ENCODE measurements at places on chromosomes 3 and 15. TPM values are rescaled to one million over a fixed set of nuclear protein-coding genes. Genes with fewer than 3 reads are reported as not detected.

The NEK11 gene
- 8.6 TPM for total RNA-seq

The ATP11B gene
- 74.8 TPM for total RNA-seq

The ANKUB1 gene
- total RNA-seq: not detected

The ANKRD63 gene
- total RNA-seq: not detected

The CKMT1A gene
- not detected for total RNA-seq

Measured in uterine smooth muscle cell (primary cell).